ENCODE measurements at places on chromosomes 1 and 21.

GRCh38 chr1:35564037-35564883 is 6.7 kb downstream of the NCDN start:
- DNase-seq, result peak; percentile 38

DNA sequence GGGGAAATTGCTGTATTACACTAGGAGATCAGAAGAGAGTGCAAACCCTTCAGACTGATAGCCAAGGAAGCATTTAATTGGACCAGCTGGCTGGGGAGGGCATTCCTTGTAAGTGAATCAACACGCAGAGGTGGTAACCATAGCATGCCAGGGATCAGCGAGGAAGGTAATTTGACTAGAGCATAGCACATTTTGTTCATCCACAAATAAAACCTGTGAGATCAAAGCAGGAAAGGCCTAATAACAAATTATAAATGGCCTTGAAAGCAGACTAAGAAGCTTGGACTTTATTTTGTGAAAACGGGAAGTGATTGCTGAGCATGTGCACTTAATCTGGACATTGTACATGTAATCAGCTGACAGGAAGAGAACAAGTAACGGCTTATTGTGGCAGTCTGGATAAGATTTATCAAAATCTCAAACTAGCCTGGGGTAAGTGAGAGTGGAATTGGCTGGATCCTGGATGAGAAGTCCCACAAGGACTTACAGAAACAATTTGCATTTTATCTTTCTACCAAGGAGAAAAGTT is 11.7 kb upstream of the CD55 start:
- DNase-seq, result no peak

DNA sequence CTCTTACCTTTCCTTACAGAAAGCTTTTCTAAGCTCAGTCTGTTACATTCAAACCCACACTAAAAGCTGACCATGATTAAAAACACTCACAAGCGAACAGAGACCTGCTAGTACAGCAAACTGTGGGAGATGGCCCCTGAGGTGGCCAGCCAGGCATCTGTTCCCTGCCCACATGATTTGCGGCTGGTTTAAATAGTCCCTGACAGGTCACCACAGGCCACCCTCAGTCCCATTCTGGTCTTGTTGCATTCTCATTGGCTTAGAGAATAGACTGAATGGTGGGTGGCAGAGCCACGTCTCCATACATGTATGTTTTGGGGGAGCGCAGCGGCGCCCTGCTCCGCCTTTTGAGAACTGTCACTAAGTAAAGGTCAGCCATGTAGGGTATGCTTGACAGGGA is 2.3 kb upstream of the ACTA1 start:
- no peak for DNase-seq

DNA sequence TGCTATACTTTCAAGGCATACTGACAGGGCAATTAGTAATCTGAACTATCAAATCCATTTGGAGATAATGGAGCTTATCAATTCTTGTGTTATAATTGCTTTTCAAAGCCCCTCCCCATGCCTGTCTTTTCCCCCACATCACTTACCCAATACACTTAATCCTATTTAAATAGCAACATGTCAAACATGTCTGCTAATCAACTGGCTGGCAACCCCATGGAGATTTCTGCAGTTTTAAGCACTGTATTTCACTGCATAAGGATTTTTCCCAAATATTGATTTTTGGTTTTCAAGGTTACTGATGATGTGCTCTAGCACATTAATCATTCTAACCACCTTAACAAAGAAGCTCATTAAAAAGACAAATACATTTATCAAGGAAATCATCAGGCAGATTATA is 800.3 kb downstream of the PLA2G4A start:
- DNase-seq, result no peak

GRCh38 chr1:2088458-2088857 is 38.2 kb downstream of the PRKCZ start:
- DNase-seq, result no peak

GRCh38 chr1:53945183-53945432 is 391 bp downstream of the IFT25 start:
- DNase-seq, result no peak

- DNase-seq, result no peak
Observed at GRCh38 chr1:190323530-190323929, 154.1 kb downstream of the BRINP3 start.

GRCh38 chr21:34987501-34988072 is 61.5 kb downstream of the RUNX1 start:
- no peak for DNase-seq

- no peak for DNase-seq
Observed at GRCh38 chr1:16178596-16179497, 23.0 kb upstream of the EPHA2 start.

GRCh38 chr1:110718452-110718851 is 43.7 kb upstream of the KCNA3 start:
- DNase-seq, result no peak

- DNase-seq, result no peak
Observed at GRCh38 chr1:32758795-32759430, 56.3 kb upstream of the SYNC start.

GRCh38 chr1:151508833-151509232 is 2.4 kb upstream of the CGN start:
- no peak for DNase-seq

DNA sequence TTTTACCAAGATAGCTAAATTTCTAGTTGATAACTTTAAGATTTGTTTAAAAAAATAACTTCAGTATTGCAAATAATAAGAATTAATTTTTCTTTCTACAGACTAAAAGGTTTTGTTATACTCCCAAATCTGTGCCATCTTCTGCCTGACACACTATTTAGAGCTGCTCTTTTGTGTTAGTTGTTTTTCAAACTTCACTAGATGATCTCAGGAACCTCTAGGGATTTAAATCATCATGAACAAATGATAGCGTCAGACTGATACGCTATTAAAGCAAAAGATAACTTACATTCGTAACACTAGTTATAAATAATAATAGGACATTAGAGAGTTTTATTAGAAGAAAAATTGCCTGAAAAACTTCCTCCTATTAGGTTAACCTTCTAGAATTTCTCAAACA is 243.1 kb upstream of the CXADR start:
- no peak for DNase-seq

DNA sequence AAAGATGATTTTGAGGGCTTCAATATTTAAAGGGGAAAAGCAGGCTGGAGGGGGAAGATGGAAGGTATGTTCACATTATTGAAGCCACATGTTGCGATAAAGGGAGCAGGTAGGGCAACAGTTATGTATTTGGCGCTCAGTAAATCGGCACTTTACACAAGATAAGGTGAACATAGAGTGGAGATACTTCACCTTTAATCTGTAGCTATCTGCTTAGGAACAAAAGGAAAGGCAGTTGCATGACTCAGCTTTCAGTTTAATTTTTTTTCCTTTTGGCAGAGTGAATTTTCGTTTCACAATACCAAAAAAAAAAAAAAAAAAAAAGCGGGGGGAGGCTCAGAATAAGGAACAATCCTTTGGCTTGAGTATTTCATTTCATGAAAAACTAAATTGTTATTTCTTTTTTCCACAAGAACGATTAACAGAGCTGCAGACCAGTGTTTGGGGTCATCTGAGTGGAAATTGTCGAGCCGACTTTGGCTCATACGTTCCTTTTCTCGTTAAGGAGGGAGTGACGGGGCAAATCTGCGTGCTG is 1.1 kb upstream of the COQ8A start:
- no peak for DNase-seq

DNA sequence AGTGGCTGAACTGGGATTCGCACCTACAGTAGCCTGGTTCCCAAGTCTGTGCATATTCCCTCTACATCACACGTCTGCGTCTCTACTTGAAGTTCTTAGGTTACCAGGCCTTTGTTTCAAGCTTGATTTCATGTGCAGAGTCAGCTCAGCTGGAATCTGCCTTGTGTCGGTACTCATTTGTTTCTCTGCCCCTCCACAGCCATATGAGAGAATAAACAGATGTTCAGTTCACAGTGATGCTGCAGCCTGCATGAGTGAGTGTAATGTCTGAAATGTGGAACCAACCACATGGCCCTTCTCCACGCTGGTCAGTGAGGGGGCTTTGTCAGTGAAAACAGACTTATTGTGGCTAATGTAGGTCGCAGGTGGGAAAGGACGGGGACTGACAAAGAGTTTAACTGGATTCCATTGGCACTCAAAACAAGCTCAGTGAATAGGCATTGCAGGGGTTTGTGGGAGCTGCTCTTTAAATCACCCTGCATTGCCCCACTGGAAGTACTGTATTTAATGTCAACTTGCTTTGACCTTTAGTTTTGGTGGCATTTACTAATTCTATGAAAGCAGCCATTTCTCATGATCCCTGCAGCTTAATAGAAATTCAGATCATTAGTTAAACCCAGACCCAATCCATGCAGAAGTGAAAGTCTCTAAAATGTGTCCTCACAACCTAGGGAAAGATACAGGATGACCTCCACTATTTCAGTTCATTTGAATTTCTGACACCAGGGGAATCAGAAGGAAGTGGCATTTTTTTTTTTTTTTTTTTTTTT is 136.4 kb upstream of the FAM78B start:
- peak; percentile 43 for DNase-seq

- DNase-seq, result no peak
Observed at GRCh38 chr1:76463849-76464248, 389.3 kb downstream of the ST6GALNAC3 start.

- no peak for DNase-seq
Observed at GRCh38 chr1:154154534-154155191, at the start of gene NUP210L. Gene NUP210L (minus strand): TSS chr1:154155073.

DNA sequence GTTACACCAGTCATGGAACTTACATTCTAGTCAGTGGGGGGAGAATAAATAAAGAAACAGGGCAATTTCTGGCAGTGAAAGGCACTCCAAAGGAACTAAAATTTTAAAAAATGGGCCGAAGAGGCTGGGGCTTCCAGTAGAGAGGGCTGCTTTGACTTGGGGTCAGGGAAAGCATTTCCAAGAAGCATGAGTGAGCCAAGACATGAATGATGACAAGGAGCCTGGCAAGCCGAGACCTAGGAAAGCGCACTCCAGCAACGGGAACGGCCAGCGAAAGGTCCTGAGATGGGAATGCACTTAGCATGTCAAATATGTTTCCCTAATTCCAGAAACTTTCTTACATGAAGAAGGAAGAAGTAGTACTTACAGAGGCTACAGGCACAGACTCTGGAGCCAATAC is 95.4 kb upstream of the NGF start:
- DNase-seq, result no peak

GRCh38 chr1:210259561-210259960 is 27.0 kb downstream of the SERTAD4 start:
- peak; percentile 43 for DNase-seq

GRCh38 chr21:16900685-16901084 is 612.2 kb upstream of the CXADR start:
- no peak for DNase-seq

- DNase-seq, result no peak
Observed at GRCh38 chr1:63024132-63024531, 240.2 kb downstream of the ATG4C start.

DNA sequence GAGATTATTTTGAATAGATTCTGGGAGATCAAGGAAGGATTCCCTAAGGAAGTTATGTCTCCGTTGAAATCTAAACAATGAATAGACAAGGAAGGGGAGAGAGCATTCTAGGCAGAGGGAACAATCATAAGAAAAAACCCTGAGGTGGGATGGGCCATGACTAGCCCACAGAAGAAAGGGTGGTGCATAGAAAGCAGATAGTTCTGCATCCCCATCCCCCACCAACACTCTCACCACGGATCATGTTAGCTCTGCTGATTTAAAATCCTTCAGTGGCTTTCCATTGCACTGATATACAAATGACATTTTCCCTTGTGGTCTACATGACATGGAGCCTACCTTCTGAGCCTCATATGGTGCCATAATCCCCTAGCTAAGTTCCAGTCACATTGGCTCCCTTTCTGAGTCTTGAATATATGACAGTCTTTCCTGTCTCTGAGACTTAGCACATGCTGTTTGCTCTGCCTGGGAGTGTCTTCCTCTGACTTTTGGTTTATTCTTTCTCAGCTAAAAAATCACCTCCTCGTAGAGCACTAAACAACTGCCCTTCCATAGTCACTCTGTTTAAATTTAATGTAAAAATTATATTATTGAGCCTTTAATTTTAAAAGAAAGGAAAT is 15.2 kb downstream of the SCMH1 start:
- no peak for DNase-seq

DNA sequence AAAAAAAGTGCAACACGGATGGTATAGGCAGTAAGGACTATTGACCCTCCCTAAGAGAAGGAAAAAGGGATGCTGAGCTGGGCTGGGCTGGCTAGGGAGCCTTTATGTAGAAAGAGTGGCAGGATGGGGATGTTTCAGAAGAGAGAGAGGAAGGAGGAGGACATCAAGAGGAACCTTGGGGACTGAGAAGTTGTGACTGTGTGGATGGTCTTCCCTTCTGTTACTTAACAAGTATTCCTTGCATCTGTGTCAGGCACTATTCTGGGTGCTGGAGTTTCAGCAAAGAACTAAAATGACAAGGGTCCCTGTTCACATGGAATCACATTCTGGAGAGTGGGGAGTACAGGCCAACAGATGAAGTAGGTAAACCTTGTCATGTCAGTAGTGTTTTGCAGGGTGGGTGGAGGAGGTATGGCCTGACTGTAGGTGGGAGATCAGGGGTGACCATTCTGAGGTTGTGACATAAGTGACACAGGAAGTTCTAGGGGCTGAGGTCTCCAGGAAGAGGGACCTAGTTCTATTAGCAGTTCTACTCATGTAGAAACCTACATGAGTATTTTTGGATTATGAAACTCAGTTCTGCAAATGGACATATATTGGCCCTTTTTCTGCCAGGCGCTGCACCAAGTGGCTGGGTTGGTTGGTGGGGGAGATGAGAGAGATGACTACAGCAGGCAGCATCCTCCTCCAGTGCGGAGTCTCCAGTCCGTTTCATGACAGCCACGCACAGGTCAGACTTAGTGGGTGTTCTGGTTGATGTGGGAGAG is 53.8 kb downstream of the PRDM2 start:
- no peak for DNase-seq

DNA sequence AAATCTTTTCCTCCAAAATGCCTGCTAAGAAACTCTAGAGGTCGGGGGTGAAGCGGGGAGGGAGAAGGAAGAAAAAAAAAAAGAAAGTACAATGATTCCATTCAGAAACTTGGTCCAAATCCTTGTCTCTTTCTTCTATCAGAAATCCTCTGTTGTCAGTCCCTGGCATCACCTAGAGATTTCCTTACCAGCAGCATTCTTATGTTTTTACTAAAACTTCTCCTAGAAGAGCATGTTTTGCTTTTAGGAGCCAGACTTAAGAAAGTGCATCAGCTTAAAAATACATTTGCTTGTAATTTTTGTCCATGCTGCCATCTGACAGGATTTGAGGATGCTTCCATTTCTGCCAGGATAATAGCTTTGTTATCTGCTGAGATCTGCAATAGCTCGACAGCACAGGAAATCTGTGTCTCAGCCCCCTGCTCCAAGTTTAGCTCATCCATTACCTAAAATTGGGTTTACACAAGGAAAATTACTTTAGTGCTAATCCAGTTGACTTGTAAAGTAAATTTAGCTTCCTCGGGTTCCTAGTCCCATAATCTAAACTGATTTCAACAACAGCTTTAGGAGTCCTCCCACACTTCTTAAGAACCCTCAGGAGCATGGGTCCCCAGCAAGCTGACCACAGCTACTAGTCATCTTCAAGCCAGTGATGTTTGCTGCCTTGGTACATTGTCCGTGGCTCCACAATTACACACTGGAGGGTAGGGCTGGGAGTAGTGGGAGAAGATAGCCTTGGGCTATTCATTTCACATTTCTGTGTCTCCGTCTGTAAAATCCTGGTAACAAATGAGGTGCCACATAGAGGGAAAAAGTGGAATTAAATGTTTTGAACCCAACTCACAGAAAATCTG is 92.3 kb upstream of the UBE2U start:
- no peak for DNase-seq

GRCh38 chr1:27044613-27045151 is 32.0 kb upstream of the TENT5B start:
- DNase-seq, result peak; percentile 76

All from NCI-H1694 (cell line).